Fibroblast of lung (primary cell): ENCODE measurements at places on chromosomes 12 and 14. TPM values are rescaled to one million over a fixed set of nuclear protein-coding genes. Genes with fewer than 3 reads are reported as not detected.

The TMTC2 gene
- 9.0 and 9.7 TPM in 2 replicates for total RNA-seq

The DCN gene
- total RNA-seq: 586 and 902 TPM in 2 replicates

The KRT77 gene
- not detected in 2 replicates for total RNA-seq

The GPR135 gene
- total RNA-seq: 1.8 and 3.0 TPM in 2 replicates

The NAA30 gene
- total RNA-seq: 14.6 and 15.2 TPM in 2 replicates

The RD3L gene
- not detected in 2 replicates for total RNA-seq

The RNU7-1 gene
- total RNA-seq: not detected in 2 replicates

The KLRF1 gene
- total RNA-seq: not detected in 2 replicates

The TAS2R31 gene
- total RNA-seq: 2.6 and 3.6 TPM in 2 replicates

The IFNG-AS1 gene
- not detected in 2 replicates for total RNA-seq
